MG63 (cell line): ENCODE measurements at places on chromosomes 3 and 15.
A peak's percentile ranks its signal among the peaks of the same experiment; 100 is the strongest.

DNA sequence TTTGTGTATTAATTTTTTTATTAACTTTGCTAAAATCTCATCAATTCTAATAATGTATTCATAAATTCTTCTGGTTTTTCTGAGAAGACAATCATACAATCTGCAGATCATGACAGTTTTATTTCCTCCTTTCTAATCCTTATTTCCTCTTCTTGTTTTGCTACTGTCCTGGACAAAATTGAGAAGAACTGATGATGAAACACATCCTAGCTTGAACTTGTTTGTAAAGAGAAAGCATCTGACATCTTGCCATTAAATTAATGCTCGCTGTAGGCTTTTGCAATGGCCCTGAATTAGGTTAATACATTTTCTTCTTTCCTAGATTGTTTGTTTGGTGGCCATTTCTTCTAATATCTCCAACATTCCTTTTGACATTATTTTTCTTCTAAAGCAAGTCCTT, 110.9 kb upstream of the TPM1 start:
- no peak for DNase-seq

- peak; percentile 24 for DNase-seq
Observed at GRCh38 chr3:105365391-105366325, 1.1 kb upstream of the ALCAM start.

DNA sequence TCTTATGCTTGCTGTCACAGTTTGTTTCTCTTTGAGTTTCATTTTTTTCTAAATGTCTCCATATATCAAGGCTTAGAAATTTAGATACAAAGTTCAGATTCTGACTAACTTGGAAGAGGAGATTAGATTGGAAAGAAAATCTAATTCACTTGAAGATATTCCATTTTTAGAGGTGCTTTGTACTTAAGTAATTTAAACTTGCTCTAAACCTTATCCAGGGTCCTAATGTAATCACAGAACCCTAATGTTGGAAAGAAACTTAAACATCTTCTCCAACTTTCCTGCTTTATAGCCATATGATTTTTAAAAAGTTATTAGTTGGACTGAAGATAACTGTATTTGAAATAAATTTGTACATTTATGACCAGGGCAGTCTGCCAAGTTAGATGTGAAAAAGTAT, 81.1 kb upstream of the ARHGEF3 start:
- DNase-seq = no peak

GRCh38 chr3:189937302-189938127, 183.2 kb downstream of the P3H2 start:
- DNase-seq = peak; percentile 98

- peak; percentile 60 for DNase-seq
Observed at GRCh38 chr15:92385096-92385495, 8.6 kb upstream of the ST8SIA2 start.

GRCh38 chr3:12522721-12523120, 22.6 kb downstream of the MKRN2OS start:
- no peak for DNase-seq

GRCh38 chr3:12825156-12825555, 16.2 kb downstream of the RPL32 start:
- DNase-seq = no peak

GRCh38 chr3:194301730-194302129, 49.4 kb downstream of the CPN2 start:
- DNase-seq = no peak

GRCh38 chr3:28012830-28013229, 228.6 kb upstream of the CMC1 start:
- no peak for DNase-seq

DNA sequence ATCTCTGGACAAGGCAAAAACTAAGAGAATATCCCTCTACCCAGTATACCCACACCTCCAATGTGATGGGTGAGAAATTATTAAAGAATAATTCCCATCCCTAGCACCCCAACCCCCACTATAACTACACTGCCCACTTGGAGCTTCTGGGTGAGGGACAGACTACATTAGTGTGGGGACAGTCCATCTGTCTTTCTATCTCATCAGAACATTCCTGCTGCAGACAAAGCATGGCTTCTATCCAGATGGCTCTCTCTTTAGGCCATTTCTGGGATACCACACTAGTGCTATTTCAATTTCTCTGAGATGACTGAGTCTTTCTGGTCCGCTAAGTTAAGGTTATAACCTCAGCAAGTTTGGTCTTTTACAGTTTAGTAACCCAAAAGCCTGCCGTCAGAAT, 6.6 kb downstream of the CSNK1G1 start:
- DNase-seq = no peak

- DNase-seq = no peak
Observed at GRCh38 chr3:148737104-148737530, 39.4 kb downstream of the AGTR1 start.

DNA sequence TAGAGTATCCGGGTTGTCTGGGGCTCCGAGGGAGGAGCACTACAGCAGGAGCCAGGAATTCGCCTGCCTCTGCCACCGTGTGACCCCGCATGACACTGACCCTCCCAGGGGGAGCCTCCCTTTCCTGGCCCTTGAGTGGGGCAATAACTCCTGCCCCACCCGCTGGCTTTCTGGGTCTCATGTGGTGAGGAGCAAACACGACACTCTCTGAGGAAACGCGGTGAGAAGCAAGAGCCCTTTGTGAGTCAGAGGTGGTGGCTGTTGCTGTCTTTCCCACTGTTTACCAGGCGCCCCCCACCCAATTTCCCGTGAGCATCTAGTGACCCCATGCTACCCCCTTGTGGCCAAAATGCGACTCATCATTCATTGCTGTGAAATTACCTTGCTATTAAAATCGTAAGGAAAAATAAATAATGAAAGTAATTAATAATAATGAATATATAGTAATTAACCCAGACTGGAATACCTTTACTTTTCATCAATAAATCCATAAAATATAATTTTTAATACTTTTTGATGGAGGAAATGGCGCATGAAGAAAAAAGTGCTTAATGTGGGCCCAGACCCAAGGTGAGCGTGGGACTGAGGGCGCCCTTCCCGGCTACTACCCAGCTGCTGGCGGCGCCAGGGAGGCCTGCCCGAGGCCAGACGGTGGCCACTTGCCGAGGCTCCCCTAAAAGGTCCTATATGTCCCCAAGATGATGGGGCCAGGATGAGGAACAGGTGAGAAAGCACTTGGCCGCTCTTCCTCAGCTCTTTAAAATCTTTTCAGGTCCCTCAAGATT, 29.3 kb downstream of the CCNL1 start:
- peak; percentile 55 for DNase-seq

- no peak for DNase-seq
Observed at GRCh38 chr3:11953778-11954177, 50.4 kb upstream of the SYN2 start.

DNA sequence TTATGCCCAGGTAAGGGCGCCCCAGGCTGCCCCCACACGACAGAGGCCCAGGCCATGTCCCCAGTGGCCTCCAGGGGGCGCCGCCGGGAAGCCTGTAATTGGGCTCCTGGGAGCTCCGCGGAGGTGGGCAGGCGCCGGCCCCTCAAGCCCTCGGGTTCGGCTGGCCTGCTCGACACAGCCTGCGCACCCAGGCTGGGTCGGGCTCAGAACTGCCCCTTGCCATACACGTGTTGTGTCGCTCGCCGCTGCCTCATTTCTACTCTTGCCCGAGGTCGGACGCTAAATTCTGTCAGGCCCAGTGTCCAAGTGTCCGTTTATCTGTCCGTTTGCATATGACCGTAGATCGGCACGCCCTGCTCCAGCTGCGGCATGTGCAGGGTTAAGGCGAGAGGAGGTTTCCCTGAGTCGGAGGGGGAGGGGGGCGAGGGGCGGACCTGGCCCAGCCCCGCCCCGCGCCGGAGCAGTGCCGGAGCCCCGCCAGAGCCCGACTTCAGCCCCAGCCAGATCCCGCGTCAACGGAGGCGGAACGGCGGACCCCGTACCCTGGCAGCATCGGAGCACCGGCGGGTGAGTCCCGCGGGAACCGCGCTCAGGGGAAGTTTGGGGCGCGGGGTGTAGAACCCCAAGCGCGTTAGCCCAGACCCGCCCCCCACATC, at the start of gene KLHDC8B:
Gene KLHDC8B, plus strand, starts transcription at position 480 of the 656 bp plus-strand sequence. CDS start 1,172 bp downstream, outside the sequence.
- DNase-seq = peak; percentile 67

DNA sequence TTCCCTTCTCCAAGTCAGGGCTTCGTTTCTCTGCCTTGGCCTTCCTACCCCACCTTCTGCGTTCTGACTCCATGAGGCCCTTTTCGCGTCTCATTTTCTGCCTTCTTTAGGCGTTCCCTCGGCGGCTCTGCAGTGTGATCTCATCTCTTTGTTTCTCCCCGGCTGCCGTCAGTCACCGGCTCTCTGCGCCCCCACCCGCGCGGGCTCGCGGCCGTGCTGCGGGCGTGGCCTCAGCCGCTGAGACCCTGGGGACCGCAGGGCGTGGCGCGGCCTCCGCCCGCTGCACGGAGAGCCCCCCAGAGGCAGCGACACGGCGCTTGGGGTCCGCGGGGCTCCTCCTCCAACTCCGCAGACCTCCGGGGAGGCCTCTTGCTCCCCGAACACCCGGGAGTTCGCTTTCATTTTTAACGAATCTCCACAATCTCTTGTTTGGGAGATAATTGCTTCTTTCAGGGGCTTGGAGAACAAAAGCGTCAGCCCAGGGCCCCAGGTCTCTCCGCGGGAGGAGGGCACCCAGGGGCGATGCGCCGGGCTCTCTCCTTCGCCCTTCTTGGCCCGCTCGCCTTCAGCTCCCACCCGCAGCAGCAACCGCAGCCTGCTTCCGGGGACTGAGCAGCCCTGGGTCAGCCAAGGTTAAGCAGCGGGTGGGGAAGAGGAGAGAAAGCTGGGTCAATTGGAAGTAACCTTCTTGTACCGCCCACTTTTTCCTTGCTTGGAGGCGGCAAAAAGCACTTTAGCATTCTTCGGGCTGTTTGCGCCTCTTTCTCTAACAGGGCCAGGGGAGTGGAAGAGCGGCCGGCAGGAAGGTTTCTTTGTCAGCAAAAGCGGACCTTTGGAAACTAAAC, 35.2 kb downstream of the GAP43 start:
- peak; percentile 95 for DNase-seq

GRCh38 chr3:25558796-25559195, 105.9 kb downstream of the TOP2B start:
- no peak for DNase-seq

GRCh38 chr3:18713577-18713951, 288.4 kb upstream of the SATB1 start:
- DNase-seq = no peak

DNA sequence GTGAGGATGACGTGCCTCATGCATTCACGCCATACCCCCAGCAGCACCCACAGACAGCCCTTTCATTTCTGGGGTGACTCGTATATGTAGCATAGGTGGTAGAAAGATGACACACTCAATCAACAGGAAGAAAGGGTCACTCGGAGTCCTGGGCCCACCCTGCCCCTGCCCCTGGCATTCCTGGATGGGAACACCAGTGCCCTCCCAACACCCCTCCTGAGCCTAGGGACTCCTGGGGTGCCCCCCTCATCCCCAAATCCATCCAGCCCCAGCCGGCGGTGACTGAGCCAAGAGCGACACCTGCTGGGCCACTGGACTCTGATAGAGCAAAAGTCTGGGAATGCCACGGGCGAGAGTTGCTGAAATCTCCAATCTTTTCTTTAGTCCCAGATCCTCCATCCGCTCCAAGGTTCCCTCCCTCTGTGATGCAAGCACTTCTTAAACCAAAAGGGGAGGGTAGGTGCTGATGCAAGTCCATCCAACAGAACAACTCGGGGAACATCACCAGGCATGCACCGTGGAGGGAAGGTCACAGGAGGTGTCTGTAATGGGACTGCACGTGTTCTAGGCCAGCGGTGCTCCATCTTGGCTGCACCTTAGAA, 31.1 kb downstream of the ACAN start:
- DNase-seq = no peak

DNA sequence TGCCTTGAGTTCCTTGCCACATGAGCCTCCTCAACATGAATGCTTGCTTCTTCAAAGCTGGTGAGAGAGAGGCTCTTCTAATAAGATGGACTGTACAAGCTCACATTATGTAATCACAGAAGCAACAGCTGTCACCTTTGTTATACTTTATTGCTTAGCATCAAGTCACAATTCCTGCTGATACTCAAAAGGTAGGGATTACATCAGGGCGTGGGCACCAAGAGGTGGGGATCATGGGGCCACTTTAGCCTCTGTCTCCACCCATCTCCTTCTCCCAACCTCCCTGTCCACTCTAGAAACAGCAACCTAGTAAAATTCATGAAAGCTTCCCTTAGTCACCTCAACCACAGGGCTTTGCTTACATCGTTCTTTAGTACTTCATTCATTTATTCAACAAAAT, 95.9 kb downstream of the FAM43A start:
- no peak for DNase-seq

GRCh38 chr3:177522051-177522450, 324.8 kb upstream of the TBL1XR1 start:
- no peak for DNase-seq
